ENCODE measurements at places on chromosomes 11 and 22.

GRCh38 chr11:4441515-4441914, 7.6 kb upstream of the OR52K2 start:
- DNase-seq, result peak; percentile 25

DNA sequence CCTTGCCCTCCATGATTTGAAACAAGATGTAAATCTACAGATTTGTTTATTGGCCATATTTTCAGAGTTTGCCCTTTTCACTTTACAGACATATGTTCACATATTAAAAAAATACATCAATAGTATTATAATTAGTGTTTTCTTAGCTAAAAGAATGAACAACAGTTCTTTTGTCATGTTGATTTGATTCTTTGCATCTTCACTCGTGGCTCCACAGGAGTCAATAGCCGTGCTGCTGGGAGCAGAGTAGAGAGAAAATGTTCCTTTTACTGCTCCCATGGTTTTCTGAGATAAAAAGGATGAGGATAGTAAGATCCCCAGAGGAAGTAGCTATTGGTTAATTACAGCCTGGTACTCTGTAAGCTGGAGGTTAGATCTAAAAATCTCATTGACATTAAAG, 151.2 kb downstream of the PGR start:
- DNase-seq, result no peak

GRCh38 chr22:23786261-23786710, 480 bp upstream of the SMARCB1 start:
- no peak for DNase-seq

DNA sequence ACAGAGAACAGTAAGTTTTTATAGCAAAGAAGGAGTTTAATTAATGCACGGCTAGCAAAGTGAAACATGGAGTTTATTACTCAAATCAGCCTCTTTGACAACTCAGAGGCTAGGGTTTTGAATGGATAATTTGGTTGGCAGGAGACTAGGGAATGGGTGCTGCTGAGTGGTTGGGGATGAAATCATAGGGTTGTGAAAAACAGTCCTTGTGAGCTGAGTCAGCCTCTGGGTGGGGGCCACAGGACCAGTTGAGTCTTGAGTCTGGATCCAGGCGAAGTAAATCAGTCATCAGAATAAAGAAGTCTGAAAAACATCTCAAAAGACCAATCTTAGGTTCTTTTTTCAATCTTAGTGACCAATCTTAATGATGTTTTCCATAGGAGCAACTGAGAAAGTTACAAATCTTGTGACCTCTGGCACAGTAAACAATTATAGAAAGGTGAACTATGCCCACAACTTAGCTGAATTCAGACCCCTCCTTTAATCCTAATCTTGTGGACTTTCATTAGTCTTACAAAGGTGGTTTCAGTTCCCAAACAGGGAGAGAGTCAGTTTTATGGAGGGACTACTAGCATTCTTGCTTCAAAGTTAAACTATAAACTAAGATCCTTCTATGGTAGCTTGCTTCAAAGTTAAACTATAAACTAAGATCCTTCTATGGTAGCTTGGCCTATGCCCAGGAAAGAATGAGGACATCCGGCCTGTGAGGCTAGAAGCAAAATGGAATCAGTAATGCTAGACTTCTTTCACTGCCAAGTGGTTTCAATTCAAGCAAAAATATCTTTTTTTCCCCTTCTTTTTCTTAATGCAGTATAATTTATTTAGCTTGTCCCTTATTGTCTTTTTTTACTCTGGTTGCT, 84.5 kb downstream of the AASDHPPT start:
- no peak for DNase-seq

DNA sequence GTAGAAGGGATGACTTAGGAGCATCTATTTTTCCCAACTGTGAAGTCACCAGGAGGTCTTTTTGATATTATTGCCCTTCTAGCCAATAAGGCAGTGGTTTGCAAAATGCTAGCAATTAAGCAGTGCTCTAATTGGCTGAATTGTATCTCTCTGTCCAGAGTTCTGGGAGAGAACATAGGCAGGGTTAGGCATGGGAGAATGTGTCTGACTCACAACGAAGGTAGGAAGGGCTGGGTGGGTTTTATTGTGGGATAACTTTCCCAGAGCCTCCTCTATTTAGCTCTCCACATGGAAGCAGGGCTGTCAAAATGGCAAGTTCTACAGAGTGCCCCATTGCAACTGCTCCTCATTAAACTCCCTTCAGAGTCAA, 415.9 kb upstream of the CADM1 start:
- no peak for DNase-seq
